ENCODE measurements at places on chromosomes 3 and 15.

- DNase-seq, result no peak
Measured at GRCh38 chr3:151864423-151865101, 8.9 kb upstream of the SUCNR1 start.

DNA sequence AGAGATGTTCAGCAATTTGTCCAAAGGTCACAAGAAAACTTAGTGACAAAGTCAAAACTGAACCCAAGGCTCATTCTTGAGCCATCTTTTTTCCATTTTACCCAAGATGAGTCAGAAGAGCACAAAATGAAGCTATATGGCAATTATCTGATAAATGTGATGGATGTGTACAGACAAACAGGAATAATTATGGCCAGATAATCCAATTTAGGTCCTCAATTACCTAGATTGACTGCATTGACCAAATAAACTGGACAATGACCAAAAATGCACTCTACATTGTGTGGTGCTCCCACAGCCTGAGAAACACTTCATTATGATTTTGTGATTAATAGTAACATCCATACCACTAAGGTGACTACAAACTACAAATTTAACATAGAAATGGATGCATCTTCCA, 1105.8 kb downstream of the IGSF11 start:
- DNase-seq, result no peak

GRCh38 chr3:55226696-55227095, 260.4 kb downstream of the WNT5A start:
- DNase-seq, result no peak

- no peak for DNase-seq
Measured at GRCh38 chr3:168514252-168514651, 418.5 kb upstream of the GOLIM4 start.

DNA sequence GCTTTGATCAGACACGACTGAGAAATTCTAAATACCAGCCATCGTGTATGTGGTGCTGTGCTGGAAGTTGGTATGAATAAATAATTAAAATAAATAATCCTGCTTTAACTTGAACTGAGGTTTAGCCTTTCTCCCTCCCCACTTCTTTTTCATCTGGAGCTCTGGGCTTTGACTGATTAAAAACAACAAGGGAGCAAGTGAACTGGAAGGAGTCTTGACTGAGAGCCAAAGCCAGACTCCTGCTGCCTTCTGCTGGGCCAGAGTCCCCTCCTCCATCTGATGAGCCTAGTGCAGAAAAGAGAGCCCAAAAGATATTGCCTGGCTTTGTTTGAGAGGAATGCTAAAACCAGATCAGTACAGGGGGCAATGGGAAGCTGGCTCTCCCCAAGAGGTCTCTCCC, 96.0 kb downstream of the CCNL1 start:
- DNase-seq, result no peak

DNA sequence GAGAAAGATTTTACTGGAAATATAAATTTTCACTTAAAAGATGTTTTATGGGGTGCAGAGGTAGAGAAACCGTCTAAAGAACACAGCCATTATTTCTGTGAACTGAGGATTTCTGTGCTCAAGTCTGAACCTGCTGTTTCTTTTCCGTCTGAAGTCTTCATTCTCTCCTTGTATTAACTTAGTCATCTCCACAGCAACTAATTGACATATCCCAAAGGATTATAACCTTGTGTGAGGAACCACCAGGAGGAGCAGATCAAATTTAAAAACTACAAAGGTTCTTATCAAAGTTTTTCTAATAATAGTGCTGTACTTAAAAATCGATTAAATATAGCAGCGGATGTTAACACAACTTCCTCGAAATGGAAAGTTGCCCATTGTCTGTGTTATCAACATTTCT, 31.1 kb upstream of the ICE2 start:
- DNase-seq, result no peak

DNA sequence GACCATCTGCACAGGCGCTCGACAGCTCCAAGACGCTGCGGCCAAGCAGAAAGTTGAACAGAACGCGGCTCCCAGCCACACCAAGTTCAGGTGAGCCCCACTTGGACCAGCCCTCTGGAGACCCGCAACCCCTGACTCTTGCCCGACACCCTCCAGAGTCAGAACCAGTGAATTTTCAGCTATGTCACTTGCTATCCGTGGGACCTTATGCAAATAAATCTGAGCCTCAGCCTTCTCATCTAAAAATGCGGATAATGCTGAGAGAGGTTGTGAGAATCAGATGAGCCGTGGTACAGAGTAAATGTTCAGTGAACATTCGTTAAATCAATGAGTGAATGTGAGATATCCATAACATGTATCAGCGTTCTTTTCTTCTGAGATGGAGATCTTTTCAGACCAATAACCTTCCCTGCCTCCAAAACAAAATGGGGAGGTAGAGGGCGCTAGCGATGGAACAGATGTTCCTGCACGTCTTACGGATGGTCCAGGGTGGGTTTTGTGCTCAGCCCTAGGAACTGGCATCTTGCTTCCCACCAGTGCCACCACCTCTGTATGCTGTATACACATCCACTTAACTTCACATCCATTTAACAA, 524 bp downstream of the MRPS11 start:
- DNase-seq, result no peak

- no peak for DNase-seq
Measured at GRCh38 chr3:143348486-143349327, 229.1 kb downstream of the CHST2 start.

GRCh38 chr3:40725031-40725430, 200.3 kb downstream of the ZNF621 start:
- no peak for DNase-seq

GRCh38 chr3:150764566-150764965, 1.6 kb upstream of the SIAH2 start:
- DNase-seq, result no peak

DNA sequence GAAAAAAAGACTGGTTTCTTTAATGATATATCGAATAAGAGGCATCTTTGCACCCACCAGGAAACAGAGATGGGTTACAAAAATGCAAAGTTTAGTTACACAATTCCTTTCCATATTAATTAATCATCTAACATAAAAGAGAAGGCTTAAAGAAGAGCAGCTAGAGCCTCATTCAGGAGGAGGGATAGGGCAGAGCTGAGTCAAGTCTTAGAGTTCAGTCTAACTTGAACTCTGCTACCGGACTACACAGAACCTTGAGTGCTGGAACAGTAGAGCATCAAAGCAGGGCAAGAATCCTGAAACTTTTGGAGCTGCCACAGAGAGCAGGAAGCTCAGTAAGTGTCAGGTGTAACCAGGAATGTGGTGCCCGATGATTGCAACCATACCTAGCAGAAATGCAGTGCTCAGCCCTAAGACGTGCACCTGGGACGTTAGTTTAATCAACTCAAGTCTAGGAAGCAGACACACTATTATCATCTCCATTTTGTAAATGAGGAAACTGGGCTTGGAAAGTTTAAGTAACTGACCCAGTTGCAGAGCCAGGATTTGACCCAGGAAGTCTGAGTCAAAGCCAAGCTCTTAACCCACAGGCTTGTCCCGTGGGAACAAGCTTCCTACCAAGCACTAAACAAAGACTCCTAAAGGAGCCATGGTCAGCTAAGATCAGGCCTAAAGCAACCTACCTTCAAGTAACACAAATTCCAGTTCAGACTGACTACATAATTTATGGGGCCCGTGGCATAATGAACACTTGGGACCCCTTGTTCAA, 187.4 kb downstream of the FOXP1 start:
- no peak for DNase-seq

DNA sequence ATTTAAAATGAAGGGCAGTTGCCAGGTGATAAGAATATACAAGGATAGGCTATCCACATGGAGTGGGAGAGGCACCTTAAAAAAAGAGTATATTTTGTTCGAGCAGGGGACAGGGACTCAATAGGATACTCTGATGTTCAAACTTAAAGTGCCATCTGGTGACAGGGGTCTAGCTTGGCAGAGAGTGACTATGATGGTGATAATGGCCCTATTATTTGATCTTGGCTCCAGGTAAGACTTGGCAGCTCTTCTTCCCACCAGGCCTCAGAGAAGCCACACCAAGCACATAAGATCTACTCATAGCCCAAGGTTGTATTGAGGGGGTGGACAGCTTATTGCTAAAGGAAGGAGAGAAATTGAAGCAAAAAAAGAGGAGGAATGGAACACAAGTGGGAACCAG, 109.0 kb upstream of the MANF start:
- DNase-seq, result no peak

Measured in GM13976 (cell line).